ENCODE measurements at places on chromosomes 4 and X. TPM values are rescaled to one million over a fixed set of nuclear protein-coding genes. Genes with fewer than 3 reads are reported as not detected.

- no peak for DNase-seq
Measured at GRCh38 chrX:132809581-132809980, 148.8 kb downstream of the HS6ST2 start.

- no peak for DNase-seq
Measured at GRCh38 chr4:145722561-145722960, 42.6 kb downstream of the C4orf51 start.

The VEGFC gene
- 11.0 TPM for total RNA-seq

- DNase-seq, result peak; percentile 37
Measured at GRCh38 chr4:4919927-4920326, 60.5 kb downstream of the MSX1 start.

The HS3ST1 gene
- not detected for total RNA-seq

GRCh38 chr4:137997496-137997895 is 244.7 kb downstream of the SLC7A11 start:
- DNase-seq, result no peak

The CYP2U1 gene
- total RNA-seq, result 2.9 TPM

- no peak for DNase-seq
Measured at GRCh38 chr4:188372829-188373228, 233.6 kb downstream of the TRIML1 start.

DNA sequence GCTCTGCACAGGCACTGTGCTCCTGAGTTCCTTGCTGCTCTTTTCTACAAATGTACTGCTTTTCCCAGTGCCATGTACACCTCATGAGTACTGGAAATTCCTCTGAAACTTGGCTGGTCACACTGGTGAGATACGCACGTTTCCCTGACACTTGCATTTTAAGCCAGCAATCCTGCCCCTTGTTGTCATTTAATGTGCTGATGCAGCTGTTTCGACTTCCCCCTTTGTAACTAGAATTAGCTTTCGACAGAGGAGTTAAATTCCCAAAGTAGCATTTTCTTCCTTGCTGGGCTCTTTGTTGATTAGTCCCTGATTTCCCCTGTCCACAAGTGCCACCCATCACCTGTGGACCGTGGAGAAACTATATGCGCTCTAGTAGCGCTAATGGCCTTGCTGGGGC is 77.5 kb downstream of the IQCM start:
- no peak for DNase-seq

- DNase-seq, result peak; percentile 43
Measured at GRCh38 chrX:136170139-136170800, 22.9 kb downstream of the FHL1 start.

The CC2D2A gene
- total RNA-seq, result 10.4 TPM

DNA sequence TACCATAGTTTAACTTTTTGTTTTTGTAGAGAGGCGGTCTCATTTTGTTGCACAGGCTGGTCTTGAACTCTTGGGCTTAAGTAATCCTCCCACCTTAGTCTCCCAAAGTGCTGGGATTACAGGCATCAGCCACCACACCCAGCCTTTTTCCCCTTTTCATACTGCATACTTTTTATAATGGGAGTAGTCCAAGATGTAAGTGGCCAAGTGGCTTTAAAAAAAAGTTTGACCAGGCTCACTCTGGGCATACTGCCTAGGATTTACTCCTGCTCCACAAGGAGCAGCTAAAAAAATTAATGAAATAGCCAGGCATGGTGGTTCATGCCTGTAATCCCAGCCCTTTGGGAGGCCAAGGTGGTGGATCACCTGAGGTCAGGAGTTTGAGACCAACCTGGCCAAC is 6.0 kb downstream of the GRSF1 start:
- DNase-seq, result no peak

DNA sequence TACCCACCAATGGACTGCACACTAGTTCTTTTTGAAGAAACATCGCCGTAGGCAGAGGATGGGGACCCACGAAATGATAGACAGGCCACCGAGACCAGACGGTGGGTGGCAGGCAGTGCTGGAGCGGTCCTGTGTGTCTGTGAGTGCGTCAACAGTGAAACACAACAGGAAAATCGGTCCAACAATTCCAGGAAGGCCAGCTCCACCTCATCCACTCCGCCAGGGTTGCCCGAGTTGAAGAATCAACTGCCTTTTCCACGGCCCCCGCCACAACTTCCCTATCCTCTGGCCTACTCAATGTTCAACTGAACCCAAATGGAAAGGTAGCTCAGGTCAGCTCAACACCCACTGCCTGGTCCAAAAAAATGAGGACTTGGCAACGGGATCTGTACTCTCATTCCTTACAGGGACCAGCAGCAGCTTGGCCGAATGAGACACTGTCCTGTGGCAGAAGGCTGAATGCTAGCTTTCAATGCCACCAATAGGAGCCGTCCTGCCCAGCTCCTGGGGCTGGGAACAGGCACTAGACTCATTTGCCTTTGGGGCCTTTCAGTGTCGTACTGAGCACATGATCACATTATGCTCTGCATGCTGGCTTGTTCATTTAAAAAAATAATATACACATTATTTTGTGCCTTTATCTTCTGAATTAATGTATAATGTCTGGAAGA is 43.5 kb downstream of the MID1 start:
- no peak for DNase-seq

Measured in Daoy (cell line).